ENCODE measurements at places on chromosomes 1 and 21.

DNA sequence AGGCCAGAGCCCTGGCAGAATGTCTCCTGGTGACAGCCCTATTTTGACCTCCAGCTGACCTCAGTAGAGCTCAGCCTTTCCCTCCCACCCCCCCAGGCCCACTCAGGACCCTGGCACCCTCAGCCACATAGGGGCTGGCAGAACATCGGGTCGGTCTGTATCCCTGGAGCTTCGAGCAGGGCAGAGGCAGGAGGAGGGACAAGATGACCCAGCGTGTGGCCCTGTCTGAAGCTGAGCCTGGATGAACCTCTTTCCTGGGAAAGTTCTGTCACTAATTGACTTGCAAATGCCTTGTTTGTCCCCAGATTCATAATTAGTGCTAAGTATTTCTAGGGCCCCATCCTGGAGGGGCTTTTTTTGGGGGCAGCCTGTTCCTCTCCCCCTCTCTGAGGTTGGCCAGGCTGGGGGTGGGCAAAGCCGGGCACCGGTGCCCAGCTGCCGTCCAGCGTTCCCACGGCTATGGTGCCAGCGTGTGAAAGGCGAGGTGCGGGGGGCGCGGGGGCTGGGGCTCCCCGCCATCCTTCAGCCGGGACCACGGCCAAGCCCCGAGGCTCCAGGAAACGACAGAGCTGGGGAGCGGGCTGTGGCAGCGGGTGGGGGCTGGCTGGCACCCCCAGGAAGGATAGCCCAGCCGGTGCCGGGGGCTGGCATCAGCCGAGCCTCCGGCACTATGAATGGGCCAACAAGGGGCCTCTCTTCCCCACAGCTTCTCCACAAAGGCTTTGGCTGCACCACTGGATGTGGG lies 31.4 kb downstream of the RHBG start:
- DNase-seq = no peak

GRCh38 chr1:244236101-244236500 lies 185.0 kb downstream of the ZBTB18 start:
- DNase-seq = no peak

DNA sequence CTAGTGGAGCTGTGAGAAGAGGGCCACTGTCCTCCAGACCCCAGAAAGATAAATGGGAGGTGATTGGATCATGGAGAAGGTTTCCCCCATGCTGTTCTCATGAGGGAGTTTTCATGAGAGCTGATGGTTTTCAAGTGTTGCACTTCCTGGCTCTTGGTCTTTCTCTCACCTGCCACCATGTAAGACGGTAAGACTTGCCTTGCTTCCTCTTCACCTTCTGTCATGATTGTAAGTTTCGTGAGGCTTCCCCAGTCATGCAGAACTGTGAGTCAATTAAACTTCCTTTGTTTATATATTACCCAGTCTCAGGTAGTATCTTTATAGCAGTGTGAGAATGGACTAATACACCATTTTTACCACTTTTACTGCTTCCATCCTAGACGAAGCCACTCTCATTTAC lies 27.6 kb downstream of the GPR88 start:
- DNase-seq = no peak

- DNase-seq = peak; percentile 69
These were observed 17.0 kb upstream of the CD2 start for GRCh38 chr1:116737020-116737854.

DNA sequence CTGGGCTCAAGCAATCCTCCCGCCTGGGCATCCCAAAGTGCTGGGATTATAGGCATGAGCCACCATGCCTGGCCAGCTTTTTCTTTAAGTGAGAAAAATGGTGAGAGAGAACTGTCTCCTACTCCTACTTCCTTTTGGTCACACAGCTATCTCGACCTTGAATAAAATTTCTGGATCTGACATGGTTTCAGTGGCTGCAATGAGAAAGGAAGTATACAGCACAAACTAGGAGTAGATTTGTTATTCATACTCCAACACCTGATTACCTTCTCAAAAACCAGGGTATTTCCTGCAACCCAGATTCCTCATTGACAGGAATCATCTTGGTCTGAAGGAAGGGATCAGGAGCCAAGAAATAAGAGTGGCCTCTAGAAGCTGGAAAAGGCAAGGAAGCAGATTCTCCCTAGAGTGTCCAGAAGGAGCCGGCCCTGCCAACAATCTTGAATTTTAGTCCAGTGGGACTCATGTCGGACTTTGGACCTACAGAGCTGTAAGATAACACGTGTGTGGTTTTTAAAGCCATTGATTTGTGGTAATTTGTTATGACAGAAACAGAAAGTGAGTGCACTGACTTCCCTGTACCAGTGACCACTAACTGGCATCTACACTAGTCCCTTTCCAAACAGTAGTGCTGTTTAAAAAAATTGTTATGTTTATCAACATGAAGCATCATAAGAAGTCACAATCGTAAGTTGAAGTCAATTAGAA lies 516.6 kb downstream of the SMYD3 start:
- no peak for DNase-seq

DNA sequence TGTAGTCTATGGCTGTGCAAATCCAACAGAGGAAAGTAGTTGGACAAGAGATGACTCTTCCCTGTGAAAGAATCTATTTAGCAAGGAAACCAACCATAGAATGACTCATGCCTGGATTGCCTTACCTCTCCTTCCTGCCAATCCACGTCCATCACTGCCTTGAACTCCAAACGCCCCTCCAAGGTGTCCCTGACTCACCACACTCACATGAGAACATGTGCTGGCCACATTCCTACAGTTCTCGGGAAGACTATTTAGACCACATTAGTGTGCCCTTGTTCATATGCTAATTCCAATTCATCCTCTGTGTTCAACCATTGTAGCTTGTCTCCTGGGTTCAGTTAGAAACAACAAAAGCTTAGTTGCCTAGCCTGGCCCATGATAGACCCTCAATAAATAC lies 157.3 kb downstream of the SLC30A10 start:
- DNase-seq = no peak

- DNase-seq = no peak
These were observed 66.3 kb upstream of the PPP2R5A start for GRCh38 chr1:212218911-212219310.

DNA sequence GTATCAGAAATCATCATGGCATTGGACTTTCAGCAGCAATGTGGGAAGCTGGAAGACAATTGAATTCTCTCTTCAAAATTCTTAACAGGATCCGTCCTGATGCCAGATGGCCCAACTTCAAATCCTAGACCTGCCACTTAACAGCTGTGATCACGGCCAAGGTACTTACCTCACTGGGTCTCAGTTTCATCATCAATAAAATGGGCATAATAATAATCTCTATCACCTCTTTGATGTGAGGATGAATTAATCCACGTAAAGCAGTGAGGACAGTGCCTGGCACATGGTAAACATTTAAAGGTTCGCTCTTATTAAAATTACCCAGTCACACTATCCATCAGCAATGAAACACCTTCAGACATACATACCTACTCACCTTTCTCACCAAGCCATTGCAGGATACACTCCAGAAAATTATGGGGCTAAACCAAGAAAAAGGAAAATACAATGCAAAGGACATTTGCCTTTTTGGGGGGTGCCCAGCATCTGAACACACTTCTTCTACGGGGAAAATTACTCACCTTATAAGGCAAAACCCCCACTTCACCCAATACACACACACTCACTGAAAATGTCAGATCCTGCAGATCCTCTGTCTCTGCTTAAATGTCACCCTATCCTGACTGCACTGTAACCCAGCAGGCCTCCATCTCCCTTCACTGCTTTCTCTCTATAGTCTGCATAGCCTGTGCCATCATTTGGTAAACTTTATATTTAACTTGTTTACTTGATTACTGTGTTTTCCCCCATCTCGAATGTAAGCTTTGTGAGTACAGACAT lies 21.7 kb downstream of the GLIS1 start:
- DNase-seq = no peak

DNA sequence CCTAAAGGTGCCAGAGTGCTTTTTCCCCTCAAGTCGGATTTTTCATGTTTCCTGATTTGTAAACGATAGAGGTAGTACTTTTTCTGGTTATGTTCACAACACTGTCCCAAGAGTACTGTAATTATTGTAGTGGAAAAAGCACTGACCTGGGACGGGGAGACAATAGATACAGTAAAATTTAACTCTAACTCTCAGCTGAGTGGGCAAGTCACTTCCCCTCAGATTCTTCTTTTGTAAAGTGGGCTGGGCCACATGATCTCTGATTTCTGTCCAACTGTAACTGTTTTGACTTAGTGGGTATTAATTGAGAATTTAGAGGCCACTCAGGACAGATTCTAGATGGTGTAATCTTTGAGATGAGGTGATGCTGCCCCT lies 19.1 kb downstream of the MARCKSL1 start:
- DNase-seq = no peak

DNA sequence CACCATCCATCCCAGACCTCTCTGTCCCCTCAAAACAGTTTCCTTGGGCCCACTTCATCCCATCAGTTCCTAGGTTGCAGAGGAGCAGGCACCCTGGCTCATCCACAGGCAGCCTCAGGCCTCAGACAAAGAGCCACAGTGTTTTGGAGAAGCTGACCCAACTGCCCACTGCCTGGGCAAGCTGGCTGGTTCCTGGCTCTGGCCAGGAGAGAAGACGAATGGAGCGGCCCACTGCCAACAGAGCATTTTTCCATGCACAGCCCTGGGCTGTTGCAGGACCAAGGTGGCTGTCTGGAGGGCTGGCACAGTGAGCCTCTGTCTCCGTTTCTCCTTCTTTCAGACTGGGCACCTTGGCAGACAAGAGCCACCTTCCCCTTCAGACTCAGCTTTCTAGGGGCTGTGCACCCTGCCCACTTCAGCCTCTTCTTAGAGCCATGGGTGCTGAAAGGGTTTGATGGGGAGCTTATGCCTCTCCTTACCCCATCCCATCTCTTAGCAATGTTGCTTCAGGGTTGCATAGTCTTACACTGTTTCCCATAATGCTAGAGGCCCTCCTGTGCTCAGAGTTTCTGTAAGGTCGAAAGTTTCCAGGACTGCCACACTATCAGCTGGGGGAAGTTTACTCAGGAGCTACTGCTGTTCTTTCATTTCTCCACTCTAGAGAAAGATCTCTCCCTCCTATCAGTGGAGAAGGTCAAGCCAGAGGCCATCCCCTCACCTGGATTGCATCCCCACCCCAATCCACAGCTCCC lies 973 bp downstream of the FMOD start:
- no peak for DNase-seq

- DNase-seq = no peak
These were observed 12.9 kb upstream of the KCNJ15 start for GRCh38 chr21:38243732-38244406.
